ENCODE measurements at places on chromosomes 5 and 9.

- no peak for DNase-seq
Observed at GRCh38 chr5:101292199-101292598, 389.1 kb upstream of the ST8SIA4 start.

DNA sequence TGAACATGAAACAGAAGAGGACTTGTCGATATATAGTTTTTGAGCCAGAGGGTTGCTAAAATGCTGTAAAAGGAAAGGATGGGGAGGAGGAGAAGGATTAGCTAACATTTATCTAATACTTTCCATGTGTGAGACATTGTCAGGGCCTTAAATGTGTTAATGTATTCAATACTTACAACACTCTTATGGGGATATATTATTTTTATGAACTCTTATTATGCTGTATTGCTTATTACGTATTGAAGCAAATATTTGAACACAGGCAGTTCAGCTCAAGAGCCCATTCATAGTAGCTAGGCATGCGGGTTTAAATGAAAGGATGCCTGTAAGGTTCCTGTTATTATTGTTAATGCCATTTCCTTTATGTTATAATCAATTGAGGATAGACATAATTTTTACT is 391.5 kb downstream of the CCDC171 start:
- DNase-seq, result no peak

DNA sequence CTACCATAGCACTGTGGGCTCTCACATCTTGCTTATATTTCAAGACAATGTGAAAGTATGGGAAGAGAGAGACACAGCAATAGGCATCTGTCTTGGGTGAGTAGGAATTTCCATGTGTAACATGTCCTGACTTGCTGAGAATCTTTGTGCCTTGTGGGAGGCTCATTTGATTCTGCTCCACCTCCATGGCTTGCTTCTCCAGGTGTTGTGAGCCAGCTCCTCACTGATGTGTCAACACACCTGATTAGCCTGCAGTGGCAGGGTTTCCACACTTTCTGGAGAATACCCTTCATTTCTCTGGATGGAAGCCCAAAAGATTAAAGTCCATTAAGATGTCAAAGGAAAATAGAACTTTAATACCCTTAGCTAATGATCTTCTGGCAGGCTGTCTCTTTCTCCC is 613.6 kb downstream of the ZNF608 start:
- DNase-seq, result no peak

GRCh38 chr5:102737161-102737560 is 17.9 kb upstream of the PAM start:
- no peak for DNase-seq

- DNase-seq, result peak; percentile 14
Observed at GRCh38 chr9:93298498-93299417, 114.8 kb downstream of the WNK2 start.

GRCh38 chr5:96381526-96381925 is 51.5 kb downstream of the PCSK1 start:
- DNase-seq, result no peak

DNA sequence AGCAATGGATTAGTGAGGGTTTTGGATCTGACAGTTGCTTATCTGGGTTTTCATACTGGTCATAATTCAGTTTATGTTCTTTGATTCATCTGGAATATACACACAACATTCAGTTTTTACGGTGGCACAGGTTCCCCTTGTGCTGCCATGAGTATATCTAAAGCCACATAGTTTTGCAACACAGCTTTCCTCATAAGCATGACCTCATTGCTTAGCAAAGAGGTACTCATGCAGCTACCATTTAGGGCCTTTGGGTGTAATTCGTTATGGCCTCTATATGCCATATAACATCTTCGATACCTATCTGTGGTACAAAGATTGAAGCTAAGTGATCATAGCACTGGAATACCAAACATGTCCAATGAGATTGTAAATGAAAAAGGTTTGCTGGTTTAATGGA is 2.9 kb upstream of the RBM22 start:
- no peak for DNase-seq

DNA sequence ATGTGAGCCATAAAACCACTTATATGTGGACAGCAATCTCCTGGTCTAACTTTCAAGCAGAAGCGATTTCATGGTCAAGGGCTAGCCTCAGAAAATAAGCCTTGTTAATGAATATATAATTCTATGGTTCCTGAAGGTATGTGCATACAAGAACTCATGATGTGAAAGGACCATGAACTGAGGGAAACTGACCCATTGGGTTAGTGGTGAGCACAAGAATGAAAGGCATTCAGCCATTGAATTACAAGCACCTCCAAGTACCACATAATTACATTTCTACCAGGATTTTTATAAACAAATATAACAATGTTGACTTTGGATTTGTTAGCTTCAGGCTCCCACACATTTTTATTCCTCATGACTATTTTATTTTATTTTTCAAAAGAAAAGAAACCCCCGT is 459.0 kb downstream of the TLE4 start:
- no peak for DNase-seq

DNA sequence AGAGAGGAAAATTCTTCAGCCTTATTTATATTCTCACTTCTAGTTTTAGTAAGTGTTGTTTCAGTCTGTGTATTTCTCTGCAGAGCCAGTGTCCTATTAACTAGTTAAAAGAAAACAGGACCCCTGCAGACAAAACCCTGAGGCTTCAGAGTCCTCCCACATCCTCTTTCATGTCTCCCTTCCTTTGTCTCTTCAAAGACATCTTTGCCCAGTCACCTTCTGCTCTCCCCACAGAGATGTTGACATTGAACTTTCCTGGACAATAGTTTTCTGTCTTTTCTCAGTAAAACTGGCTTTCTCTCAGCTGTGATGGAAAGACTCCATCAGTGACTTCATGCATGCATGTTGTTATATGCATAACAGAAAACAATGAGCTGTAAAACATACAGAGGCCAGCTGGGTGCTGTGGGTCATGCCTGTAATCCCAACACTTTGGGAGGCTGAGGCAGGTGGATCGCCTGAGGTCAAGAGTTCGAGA is 20.2 kb downstream of the GRAMD2B start:
- DNase-seq, result no peak

DNA sequence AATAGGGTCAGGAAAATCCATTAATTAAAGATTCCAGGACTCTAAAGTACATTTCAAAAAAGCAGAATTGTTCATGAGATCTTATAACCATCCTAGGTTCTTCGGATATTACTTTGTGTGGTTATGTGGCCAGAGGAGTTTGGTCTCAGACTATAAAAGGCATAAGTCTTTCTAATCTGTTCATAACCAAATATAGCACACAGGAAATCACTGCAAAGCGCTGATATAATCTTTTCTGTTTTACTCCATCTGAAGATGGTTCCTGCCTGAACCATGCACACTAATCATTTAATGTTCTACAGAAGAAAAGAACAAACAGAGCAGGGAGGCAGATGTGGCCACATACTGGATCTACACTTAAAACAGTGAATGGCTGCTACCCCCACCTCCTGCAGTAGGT is 182.8 kb downstream of the SEMA5A start:
- no peak for DNase-seq

- no peak for DNase-seq
Observed at GRCh38 chr9:13358128-13358527, 78.6 kb upstream of the MPDZ start.

DNA sequence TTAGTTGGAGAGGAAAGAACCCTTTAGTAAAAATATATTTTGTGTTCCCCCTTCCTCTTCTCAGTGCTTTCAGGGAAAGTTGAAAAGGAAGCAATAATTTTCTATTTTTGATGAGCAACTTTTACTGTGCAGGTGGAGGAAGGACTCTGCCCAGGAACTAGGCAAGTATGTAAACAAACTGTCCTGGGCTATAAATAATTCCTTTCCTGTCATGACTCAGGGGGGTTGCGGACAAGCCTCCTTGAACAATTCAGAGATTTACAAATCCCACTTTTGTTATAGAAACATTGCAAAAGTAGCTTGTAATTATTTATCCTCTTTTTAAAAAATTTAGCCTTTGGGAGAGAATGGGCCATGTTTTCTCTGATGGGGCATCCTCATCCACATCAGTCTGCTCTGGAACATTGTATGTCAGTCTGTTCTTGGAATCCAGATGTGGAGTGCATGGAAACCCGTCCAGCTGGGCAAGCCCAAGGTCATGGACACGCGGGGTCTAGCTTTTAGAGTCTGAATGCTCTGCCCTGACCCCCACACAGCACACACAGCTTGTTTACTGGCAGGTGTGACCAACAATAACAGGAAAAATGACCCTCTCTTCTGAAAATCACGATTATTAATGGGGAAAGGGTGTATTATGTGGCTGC is 127.6 kb downstream of the GADD45G start:
- DNase-seq, result no peak

DNA sequence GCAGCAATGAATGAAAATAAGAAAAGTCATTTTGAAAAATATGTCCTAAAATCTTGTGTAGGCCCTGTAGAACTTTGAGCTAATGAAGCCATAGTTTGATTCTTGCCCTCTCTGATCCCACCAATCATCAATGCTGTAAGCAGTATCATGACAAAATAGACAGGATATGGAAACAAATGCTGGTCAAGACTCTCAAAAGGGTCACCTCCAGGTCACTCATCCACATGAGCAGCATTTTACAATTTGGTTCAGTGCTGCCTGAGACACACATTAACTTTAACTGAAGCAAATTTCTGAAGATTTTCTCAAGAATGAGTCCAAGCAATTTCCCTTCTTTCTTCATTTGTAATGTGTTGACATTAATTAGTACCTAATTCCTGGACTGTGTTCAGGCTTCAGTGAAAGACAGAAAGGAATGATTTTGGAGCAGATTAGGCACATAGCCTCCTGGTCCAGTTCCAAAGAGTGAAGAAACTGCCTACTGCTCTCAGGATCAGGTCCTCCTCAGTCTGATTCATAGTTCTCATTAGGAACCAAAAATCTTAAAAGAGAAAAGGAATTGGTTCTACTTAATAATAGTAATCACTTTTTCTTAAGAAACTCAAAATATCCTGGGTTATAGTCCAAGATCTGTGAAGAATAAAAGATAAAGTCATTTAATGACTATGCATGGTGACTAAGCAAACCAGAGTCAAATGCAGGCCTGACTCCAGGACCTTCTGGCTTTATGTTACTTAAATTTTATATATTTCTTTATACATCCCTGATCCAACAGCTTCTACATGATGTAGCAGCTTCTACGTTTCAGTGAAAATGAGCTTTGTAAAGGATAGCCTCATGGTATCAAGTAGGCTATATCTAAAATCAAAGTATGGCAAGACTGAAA is 192.1 kb upstream of the RGMB start:
- no peak for DNase-seq

DNA sequence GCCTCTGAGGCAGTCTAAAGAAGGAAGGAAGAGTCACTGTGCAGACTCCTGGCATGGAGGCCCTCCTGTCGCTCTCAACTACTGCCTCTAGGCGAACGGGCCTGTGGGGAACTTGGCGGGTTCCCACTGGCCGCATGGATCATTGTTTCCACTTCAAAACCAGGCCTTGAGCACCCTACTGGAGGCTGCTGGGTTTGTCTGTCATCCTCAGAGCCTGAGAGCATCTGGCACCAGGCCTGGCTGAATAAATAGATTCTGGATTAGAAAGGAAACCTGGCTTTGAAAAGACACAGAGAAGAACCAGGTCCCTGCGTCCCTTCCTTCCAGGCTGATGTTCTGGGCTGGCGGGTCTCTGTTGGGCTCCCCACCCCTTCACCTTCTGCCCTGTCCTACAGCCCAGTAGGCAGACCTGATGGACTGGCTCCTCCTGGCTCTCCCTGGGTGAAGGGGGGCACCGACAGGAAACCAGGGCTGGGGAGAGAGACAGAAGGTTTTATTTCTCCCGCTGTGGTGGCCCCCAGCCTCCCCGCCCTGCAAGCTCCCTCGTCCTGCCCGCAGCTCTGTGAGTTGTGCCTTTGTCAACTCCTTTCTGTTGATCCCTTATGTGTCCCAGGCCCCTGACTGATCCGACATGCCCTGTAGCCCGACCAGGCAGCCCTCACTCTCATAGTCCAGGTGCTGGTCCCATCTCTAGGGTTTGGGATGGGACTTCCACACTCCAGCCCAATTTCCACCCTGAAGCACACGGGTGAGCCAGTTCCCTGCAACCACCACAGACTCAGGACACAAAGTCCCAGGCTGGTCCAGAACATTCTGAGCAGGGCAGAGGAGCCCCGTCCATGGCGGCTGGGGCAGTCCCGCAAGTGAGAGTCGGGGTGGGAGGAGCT is 50.1 kb downstream of the ADAMTS2 start:
- no peak for DNase-seq

GRCh38 chr5:2898661-2899060 is 147.2 kb upstream of the IRX2 start:
- no peak for DNase-seq

GRCh38 chr5:168843277-168844015 is 264.3 kb upstream of the PANK3 start:
- no peak for DNase-seq

GRCh38 chr9:111599092-111599954 is at the start of gene PTGR1:
TSS of gene PTGR1 (minus strand) at chr9:111599647. CDS start at chr9:111597422, 2,225 bp downstream.
- peak; percentile 58 for DNase-seq

DNA sequence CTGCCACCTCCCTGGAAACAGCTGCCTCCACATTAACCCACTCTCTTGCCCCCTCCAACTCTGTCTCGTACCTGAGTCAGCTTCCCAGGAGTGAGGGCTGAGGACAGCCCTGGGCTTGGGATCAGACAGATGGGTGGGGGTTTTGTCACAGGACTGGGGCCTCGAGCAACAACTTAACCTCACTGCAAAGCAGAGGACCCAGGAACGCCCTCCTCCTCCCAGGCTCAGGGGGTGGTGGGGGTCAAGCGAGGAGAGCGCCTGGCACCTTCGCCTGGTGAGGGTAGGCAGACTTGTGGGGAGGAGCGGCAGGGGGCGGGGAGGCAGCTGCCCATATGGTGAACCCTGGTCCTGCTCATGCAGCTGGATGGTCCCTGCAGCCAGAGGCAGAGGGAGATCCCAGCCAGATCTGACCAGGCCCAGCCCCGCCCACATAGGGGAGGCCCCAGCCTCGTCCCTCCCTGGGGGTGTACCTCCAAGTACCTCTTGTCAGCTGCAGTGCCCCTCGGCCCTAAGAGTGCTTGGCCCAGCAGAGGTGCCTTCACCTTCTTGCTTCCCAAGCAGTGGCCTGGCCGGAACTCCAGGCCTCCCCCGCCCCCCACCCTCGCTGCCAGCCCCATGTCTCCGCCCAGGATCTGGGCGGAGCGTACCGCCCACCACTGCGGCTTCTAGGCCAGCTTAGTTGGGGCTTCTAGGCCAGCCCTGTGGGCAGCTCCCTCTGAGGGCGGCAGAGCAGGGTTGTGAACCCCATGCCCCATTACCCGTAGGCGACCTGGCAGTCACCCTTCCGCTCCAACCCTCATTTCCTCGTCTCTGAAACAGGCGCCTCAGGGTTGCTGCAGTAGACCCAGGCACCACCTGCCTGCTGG is at the start of gene SARDH:
Gene SARDH (minus strand): TSS at position 579 of the 866 bp plus-strand sequence. CDS start 4,179 bp downstream, outside the sequence.
- no peak for DNase-seq

- DNase-seq, result no peak
Observed at GRCh38 chr9:86275962-86276361, 6.4 kb downstream of the ISCA1 start.

DNA sequence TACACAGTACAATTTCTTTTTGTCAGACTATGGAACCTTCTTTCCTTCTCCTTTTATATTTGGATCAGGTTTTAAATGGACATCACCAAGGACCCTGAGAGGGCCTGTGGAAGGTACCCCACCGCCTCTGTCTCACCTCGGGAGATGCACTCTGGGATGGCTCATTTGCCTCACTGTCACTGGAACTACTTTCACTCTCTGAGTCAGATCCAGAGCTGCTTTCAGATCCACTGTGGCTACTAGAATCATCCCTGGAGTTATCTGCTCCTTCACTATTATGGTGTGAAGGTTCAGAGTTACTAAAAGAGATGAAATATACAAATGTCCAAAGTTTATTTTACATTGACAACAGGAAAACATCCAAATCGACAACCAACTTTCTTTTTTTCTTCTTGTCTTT is 24.6 kb downstream of the LEAP2 start:
- no peak for DNase-seq

- no peak for DNase-seq
Observed at GRCh38 chr5:68480335-68480940, 264.9 kb downstream of the PIK3R1 start.

GRCh38 chr9:121153642-121154041 is 48.0 kb downstream of the RAB14 start:
- no peak for DNase-seq

All from frontal cortex (tissue), 4 donors.